ENCODE measurements at places on chromosomes 12 and 14.

DNA sequence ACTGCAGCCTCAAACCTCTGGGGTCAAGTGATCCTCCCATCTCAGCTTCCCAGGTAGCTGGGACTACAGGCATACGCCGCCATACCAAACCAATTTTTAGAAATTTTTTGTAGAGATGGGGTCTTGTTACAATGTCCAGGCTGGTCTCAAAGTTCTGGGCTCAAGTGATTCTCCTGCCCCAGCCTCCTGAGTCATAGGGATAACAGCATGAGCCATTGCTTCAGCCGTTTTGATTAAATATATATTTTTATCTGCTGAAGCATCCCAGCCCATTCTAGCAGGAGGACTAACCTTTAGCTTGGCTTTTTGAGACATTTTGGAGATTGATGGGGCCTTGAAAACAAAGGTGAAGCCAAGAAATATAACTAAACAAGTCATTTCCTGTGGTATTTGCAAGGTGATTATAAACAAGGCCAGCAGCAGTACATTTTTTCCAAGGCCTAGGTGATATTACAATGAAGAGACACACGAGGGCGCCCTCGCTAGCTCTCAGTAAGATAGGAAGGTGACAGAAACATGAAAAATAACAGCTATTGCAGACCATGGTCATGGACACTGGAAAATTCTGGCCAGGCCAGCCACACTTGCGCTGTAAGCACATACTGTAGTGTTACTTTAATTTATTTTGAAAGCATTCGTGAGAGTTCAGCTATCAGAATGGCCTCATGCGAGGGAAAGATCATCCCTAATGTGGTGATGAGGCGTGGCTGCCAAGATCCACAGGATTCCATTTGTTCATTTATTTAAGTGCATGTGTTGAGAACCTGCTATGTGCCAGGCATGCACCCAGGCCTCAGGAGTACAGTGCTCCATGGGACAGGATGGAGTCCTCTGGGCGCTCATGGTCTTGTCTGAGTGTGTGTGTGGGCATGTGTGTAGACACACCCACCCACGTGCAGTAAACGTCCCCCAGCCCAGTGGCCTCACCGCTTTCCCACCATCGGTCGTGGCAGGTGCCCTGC lies 63.5 kb downstream of the DGLUCY start:
- peak; percentile 80 for DNase-seq

- peak; percentile 13 for DNase-seq
These were observed 12.6 kb downstream of the RASSF9 start for GRCh38 chr12:85823436-85824180.

GRCh38 chr14:70981000-70981952 lies 74.0 kb downstream of the PCNX1 start:
- DNase-seq, result no peak

DNA sequence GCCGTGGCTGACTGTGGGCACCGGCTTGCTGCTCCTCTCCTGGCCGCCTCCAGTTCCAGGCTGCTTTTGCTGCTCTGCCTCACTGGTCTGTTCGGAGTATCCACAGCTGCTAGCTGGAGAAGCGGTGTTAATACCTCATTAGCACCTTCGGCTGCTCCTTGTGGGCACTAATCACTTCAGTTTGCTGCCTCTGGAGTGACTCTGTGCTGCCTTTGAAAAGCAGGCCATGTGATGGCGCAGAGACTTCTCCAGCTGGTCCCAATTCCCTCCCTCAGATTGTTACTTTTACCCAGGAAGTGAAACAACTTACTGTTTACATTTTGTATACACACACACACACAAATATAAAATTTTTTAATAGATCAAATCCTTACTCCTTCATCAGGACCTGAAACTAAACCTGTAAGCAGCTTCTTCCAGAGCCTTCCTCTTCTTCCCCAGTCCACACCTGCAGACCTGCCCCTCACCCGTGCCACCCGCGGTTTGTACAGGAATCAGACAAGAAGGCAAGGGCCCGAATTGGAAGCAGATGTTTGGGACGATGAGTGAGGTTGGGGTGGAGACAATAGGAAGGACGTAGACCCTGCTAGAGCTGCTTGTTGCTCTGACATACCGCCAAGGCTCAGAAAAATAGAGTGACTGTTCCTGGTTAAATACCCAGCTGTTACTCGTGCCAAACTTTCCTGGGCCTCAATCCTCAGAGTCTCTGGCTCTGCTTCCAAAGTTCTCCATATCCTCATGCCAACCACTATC lies 41.5 kb upstream of the LTBP2 start:
- no peak for DNase-seq

GRCh38 chr14:96194657-96195431 lies 9.8 kb upstream of the BDKRB2 start:
- DNase-seq, result no peak

- DNase-seq, result peak; percentile 48
These were observed 3.4 kb downstream of the PTCSC3 start for GRCh38 chr14:36173161-36173560.

GRCh38 chr12:104517880-104518279 lies 61.1 kb downstream of the CHST11 start:
- DNase-seq, result no peak

GRCh38 chr12:32603858-32604257 lies 75.2 kb upstream of the DNM1L start:
- no peak for DNase-seq

GRCh38 chr12:130617219-130617618 lies 98.9 kb downstream of the RIMBP2 start:
- DNase-seq, result peak; percentile 20

- no peak for DNase-seq
These were observed 84.0 kb downstream of the DACT1 start for GRCh38 chr14:58721723-58722122.

DNA sequence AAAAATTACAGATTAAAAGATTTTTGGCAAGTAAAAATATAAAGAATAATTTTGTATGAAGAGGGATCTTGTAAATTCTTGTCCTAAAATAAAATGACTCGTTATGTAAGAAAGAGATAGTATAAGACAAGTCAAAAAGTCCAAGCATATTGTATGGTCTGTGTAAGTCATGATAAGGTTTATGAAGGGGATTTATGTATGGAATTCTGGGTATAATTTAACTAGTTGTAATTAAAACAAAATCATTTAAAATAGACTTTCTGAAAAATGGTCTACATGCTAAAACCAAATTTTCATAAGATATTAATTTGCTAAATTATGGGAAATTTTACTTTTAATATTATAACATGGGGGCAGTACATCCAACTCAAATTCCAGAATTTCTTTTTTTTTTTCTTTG lies 17.6 kb upstream of the PEX5 start:
- no peak for DNase-seq

GRCh38 chr14:90442388-90442787 lies 45.6 kb downstream of the CALM1 start:
- no peak for DNase-seq
